ENCODE measurements at places on chromosomes 3 and 15.
A peak's percentile ranks its signal among the peaks of the same experiment; 100 is the strongest.

DNA sequence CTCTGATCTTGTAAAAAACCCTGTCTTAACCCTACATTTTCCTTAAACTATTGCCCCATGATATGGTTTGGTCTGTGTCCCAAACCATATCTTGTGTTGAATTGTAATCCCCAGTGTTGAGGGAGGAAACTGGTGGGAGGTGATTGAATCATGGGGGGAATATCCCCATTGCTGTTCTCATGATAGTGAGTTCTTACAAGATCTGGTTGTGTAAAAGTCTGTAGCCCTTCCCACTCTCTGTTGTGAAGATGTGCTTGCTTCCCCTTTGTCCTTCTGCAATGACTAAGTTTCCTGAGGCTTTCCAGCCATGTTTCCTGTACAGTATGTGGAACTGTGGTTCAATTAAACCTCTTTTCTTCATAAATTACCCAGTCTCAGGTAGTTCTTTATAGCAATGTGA is 881.4 kb downstream of the DIPK2A start:
- DNase-seq: no peak

DNA sequence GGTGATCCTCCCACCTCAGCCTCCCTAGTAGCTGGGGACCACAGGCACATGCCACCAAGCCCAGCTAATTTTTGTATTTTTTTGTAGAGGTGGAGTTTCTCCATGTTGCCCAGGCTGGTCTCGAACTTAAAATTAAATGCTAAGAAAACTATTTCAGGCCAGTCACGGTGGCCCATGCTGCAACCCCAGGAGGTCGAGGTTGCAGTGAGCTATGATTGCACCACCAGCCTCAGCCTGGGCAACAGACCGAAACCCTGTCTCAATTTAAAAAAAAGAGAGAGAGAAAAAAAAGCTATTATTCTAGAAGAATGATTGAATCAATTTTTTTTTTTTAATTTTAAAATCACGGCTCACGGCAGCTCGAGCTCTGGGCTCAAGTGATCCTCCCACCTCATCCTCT is 4.7 kb downstream of the SLC51A start:
- no peak for DNase-seq

DNA sequence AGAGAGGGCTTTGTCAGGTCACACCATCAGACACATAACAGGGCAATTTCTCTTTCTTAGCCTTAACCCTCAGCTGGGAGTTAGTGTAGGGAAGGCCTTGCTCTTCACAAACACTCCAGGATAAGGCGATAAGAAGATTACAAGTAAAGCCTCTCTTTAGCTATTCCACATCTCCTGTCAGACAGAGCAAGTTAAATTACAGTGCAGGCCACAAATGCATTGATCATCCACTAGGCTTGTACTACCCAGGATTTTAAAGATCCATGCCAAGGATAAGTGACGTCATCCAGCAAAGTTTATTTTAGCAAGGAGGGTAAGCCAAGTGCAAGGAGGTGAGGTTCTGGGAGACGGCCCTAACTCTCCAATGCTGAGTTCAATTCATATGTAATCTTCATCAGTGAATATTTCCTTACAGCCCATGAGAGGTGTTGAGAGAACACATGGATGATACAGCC is 890.6 kb upstream of the NR2F2 start:
- no peak for DNase-seq

- DNase-seq: no peak
Measured at GRCh38 chr3:134328846-134329245, 45.4 kb downstream of the AMOTL2 start.

DNA sequence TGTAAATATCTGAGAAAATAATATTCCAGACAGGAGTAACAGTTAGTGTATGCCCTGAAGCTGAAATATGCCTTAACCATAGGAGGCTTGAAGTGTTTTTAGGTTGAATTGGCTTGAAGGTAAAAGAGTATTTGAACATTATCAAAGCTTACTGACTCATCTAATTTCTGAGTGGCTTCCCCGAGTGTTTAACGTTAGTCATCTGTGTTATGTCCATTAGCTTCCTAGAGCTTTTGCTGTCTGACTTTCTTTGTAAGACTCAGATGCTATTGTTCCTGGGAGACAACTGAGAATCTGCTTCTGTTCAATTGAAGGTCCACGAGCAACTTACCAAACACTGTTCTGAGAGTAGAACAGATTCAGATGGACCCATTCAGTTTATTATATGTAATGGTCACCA is 656.8 kb upstream of the NECTIN3 start:
- peak; percentile 23 for DNase-seq

DNA sequence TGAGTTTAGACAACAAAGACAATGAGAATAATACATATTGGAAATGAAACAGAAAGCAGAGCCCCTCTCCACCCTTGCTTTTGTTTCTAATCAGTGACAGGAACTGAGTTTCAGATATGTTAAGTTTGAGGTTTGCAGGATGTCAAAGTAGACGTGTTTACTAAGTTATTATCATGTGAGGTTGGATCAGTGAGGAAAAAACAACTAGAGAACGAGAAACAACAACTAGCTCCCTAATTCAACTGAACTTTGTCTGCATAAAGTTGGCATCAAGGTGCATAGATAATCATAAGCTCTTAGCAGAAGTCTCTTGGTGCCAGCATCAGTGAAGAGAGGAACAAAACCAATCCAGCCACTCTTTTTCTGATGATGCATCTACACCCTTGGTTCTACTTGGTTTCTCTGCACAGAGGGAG is 491.1 kb upstream of the NR2F2 start:
- no peak for DNase-seq

GRCh38 chr3:192826214-192827006 is 91.2 kb downstream of the MB21D2 start:
- no peak for DNase-seq

DNA sequence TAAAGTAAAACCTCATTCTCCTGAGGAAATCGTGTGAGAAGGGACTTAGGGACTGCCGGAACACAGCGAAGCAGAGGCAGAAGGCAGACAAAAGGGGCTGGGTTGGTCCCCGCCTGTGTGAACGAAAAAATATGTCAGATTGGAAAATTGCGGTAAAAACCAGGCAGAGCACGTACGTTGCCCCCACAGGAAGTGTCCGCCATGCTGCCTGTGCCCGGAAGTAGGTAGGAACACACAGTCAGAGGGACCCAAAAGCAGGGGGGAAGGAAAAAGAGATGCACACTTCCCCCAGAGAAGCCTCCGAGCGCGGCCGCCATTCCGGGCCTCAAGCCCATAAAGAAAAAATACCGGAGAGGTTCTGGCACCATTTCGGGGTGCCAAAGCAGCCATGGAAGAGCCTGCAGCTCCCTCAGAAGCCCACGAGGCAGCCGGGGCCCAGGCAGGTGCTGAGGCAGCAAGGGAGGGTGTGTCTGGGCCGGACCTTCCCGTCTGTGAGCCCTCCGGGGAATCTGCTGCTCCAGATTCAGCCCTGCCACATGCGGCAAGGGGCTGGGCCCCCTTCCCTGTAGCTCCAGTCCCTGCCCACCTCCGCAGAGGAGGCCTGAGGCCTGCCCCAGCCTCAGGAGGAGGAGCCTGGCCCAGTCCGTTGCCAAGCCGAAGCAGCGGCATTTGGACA is at the start of gene MKRN3:
TSS of gene MKRN3 (plus strand) at position 280 of the 676 bp plus-strand sequence. CDS start at position 389, 109 bp downstream.
- no peak for DNase-seq

GRCh38 chr3:55180936-55181535 is 253.2 kb upstream of the LRTM1 start:
- no peak for DNase-seq

DNA sequence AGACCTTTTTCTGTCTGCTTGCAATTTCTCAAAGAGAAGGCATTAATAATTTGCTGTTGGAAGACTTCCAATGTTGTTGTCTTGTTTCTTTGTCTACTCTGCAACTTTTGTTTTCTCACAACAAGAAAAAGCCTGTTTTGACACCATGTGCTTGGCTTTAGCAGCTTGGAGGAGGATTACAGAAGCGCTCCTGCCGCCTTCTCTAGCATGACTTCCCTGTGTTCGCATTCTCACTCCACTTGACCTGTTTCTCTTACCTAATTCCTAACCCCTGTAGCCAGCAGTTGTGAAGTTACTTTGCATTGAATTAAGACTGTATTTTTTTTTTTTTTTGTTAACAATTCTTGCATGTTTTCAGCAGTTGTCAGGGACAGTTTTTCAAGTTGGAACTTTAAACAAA is 235.3 kb upstream of the GOLIM4 start:
- no peak for DNase-seq

GRCh38 chr3:186209810-186210752 is 101.2 kb upstream of the ETV5 start:
- DNase-seq: peak; percentile 84

DNA sequence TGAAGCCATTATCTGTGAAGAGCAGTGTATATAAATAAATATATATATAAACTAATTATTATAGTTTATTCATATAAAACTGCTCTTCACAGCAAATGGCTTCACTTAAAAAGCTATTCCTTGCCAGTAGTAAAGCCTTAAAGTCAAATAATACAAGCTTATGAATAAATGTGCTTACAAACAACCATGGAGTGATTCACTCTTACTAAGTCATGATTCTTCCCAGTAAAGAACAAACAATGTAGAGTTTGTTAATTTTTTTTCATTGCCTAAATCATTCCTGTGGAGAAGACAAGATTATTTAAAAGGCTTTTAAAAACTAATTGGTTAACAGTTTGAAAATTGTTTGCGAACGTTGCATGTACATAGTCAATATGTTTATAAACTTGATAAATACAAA is 140.7 kb downstream of the PLCH1 start:
- DNase-seq: no peak

DNA sequence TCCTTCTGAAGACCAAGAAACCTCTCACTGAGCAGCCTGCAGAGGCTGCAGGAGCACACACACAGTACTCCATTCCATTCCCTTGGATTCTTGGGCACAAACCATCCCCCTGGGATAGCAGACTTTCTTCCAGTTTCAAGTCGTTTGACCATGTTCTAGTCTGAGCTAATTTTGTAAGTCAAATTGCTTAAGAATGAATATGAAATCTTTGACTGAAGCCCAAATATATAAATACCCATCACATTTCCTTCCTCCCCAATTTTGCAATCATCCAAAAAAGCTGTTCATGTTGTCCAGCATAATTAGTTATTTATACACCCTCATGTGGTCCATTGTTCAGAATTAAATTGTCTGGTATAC is 231.2 kb upstream of the TPRG1 start:
- no peak for DNase-seq

- DNase-seq: no peak
Measured at GRCh38 chr3:49238274-49239127, 38.5 kb downstream of the C3orf62 start.

GRCh38 chr3:29314727-29315088 is 33.8 kb downstream of the RBMS3 start:
- DNase-seq: no peak

DNA sequence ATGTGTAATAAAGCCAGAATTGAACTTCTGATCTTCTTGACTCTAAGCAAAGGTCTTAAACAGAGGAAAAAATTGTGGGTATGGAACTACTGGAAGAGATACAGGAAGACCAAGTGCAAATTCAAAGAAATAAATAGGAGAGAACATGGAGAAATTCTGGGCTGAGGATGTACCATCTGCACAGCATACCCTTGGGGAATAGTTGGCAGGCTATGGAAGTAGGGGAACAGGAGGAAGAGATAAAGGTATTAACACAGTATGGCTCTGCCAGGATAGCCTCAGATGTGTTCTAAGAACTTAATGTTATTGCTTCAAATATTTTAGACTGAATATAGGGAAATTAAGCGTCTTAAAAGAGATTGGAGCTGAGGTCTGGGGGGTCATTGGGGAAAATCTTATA is 485.4 kb downstream of the CNTN3 start:
- no peak for DNase-seq

- no peak for DNase-seq
Measured at GRCh38 chr3:152662157-152662556, 172.8 kb upstream of the P2RY1 start.

DNA sequence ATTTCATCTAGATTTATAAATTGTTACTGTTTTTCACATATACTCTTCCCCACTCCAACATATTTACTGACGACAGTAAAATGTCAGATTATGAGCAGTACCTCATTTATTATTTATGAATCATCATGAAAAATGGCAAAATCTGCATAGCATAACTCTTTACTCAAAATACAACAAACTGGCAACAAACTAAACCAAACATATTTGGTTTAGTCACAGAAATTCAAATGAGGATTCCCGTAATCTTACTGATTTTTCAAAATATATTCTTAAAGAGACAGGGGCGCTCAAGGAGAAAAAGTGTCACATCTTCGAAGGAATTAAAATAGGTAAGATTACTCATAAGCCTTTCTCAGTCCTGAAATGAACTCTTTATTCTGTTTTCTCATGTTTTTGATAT is 3.0 kb upstream of the GPR87 start:
- DNase-seq: no peak

DNA sequence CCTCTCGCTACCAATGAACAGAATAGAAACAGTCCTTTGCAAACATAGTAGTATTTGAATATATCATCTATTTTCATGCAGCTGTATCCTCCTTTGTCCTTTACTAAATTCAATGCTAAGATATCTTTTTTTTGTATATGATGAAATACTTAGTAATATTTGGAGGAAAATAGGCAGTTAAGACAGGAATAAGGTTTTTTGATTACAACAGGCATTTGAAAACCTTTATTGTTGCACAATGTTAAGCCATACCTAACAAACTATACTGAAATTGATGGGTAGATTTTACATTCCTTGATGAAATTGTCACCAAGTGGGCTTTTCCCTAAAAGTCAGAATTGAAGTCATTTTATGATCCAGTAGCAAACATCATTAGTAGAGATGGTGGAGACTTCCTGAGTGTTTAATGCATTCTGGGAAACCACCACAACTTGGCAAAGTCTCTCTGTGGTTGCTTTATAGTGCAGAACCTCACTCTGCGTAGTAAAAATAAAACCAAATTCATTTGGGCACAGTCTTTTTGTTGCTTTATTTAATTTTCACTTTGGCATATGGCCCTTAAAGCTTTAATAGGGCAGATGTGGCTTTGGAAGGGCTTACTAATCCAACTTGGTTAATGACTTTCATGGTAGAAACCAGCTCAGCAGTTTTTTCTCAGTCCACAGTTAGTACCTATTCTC is 216.0 kb downstream of the DIPK2A start:
- DNase-seq: no peak

- DNase-seq: peak; percentile 48
Measured at GRCh38 chr3:64454179-64454578, 228.9 kb upstream of the PRICKLE2 start.

DNA sequence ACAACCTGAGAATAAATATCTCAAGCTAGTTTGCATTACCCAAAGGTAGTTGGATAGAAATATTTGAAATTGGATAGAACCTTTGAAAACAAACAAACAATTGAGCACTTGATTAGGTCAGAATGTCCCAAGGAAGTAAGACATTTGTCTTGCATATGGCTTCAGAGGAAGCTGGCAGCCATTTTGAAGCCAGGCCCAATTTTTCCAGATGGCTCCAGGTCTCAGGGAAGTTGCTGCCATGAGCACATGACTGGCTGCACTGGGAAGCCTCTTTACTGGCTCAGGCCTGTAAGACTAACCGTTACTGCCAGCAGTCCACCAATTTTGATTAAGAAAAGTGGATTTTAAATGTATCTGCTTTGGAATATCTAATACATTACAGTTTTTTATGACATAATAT is 448.9 kb upstream of the DPH6 start:
- DNase-seq: no peak

- peak; percentile 14 for DNase-seq
Measured at GRCh38 chr15:57031605-57032004, 113.2 kb downstream of the TCF12 start.

GRCh38 chr3:117499189-117499870 is 789.8 kb downstream of the TUSC7 start:
- DNase-seq: no peak

Data from AG08396 (cell line).